ENCODE measurements at places on chromosomes 13 and 19.

DNA sequence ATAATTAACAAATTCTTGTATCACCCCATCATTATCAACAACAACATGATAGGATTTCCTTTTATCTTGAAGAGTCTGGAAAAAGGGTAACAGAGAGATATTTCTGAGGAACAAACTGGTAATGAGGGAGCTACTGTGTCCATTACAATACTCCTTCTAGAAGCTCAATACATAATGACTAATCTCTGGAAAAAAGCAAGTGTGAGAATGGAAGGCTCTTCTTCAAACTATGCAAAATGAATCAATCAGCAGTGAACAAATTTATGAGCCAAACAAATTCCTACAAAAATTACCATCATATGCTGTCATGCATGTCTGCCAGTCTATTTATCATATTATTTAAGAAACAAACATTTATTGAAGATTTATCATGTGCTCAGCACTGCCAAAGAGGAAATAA is 30.0 kb upstream of the USPL1 start:
- DNase-seq = no peak

GRCh38 chr19:40702337-40703012 is 12.0 kb upstream of the NUMBL start:
- DNase-seq = peak; percentile 60

GRCh38 chr19:57941593-57941992 is 5.9 kb downstream of the ZNF256 start:
- no peak for DNase-seq

- DNase-seq = no peak
Observed at GRCh38 chr19:42277821-42278451, 8.9 kb downstream of the CIC start.

GRCh38 chr13:25945596-25945995 is 106.2 kb downstream of the SHISA2 start:
- no peak for DNase-seq

DNA sequence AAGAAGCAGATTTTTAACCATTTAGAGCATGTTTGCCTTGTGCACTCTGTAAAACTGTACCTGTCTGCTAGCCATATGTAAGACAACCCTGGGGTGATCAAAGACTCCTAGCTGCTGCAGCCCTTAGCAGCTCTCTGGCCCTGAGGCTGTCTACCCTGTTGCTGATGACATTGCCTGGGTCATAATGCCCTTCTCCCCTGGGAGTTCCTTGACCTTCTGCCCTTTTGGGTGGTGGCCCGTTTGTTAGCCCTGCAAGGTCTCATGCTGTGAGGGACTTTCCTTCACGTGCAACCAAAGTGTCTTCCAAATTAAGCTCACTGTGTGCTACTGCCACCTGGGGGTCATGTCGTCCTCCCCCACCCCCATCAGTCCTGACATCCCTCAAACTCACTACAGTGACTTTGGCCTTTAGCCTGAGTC is 7.4 kb downstream of the GPC6 start:
- DNase-seq = peak; percentile 36

GRCh38 chr13:91797567-91797966 is 399.1 kb downstream of the GPC5 start:
- peak; percentile 1 for DNase-seq

DNA sequence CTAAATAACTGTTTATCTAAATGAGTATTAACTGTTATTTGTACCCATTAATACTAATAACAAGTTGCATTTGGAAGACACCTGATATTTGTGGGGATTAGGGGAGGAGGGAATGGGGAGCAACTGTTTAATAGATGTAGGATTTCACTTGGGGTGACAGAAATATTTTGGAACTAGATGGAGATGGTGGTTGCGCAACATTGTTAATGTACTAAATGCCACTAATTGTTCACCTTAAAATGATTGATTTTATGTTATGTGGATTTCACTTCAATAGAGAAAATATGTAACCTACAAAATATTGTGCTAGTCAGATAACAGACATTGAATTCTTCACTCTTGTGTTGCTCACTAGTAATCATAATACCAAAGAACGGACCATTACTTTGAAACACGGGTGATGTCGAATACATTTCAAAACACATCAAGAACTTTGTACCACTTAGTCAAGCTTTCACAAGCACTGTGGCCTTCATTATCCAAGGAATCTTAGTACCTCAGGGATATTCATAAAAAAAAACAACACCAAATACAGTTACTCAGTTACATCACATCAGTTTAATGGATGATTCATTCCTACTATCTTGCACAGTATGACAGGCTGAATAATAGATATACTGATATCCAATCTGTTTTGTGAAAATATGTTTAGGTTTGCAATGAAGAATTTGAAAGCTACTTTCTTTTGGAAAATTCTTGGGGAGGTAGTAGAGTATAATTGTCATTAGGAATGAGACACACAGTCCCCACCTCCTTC is 721.8 kb downstream of the PCDH9 start:
- DNase-seq = no peak

DNA sequence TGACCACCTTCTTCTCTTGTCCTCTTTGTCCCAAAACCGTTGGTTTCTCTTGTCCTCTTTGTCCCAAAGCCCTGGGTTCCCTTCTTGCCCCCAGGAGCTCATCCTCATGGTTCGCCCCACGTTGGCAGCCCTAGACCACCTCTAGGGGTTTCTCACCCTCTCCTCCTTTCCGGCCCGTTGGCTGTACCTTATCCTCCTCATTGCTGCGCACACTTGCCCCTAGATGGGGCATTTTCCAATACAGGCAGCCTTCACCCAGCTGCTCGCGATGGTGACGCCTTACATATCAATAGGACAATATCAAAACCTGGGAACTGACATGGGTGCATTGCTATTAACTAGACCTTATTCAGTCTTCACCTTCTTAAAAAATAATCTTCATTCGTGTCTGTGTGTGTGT is 86.5 kb downstream of the IPO5 start:
- no peak for DNase-seq

DNA sequence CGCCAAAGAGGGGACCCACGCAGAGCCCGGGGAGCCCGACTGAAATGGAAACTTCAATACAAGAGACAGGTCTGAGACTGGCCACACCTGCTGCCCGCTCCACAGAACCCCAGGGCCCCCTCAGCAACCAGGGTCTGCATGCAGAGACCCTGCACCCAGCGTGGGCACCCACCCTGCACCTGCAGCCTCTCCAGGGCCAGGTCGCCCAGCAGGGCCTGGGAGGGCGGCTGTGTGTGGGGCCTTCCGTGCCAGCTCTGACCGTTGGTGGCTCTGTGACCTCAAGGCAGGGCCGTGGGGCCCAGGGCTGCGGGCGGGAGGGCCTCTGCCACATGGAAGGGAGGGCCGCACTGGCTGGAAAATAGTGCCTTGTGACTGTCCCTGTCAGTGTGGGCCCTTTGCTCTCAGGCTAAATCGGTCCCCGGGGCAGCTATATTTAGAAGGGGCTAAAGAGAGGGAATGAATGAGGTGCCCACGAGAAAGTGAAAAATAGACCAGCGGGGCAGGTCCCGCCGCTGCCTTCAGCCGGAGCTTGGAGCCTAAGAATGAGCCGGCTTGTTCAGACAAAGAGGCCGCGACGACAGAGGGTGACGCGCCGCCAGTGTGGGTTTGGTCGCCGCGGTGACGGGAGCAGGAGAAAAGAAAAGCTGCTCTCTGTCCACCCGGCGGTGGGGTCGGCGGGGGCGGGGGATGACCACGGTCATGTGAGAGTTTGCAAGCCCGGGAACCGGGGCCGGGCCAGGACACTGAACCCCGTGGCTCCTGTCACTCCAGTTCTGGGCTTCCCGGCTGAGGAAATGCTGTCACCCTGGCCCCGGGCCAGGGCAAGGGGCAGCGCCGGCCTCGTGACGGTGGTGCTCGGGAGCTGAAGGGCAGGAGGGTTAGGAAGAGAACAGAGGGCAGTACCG is 70.5 kb downstream of the GADD45B start:
- no peak for DNase-seq

DNA sequence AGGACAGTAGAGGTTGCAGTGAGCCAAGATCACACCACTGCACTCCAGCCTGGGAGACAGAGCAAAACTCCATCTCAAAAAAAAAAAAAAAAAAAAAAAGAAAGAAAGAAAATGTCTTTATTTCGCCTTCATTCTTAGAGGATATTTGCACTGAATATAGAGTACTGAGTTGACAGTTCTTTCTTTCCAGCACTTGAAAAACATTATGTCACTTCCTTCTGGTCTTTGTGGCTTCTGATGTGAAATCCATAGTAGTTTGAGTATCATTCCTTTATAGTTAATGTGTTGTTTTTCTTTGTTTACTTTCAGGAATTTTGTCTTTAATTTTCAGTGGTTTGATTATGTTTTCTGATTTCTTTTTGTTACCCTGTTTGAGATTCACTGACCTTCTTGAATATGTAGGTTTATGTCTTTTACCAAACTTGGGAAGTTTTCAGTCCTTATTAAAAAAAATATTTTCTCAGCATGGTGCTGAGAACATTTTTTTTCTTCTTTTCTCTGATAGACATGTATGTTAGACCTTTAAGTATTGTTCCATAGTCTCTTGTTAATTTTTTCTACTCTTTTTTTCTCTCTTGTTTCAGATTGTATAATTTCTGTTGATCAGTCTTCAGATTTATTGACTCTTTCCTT is 50.1 kb downstream of the PCCA start:
- DNase-seq = no peak

DNA sequence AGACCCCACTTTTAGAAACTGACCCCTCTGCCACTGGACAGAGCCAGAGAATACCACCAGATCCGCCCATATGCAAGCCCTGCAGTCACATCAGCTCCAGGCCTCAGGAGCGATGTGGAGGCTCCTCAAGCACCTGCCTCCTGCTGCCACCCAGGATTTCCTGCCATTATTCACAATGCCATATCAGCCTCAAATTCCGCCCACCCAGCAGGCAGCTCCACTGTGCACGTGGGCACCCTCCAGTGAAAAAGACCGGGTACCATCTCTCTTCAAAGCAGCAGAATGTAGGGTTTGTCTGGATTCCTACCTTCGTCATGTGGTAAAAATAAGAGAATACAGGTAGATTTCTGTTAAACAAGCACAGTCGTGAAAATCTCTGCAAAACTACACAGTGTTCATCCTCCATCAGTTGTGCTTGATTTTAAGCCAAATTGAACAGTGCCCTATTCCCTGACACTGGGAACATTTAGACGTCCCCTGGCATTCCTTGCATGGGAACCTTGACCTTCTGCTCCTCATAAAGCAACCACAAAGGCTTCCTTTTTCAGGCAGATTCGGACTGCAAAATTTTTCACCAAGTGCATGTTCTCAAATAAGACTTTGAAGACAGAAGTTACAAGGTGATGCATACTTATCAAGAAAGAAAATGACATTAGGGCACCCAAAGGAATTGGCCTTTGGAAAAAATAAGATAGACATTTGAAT is 56.4 kb downstream of the FAM124A start:
- no peak for DNase-seq

GRCh38 chr13:75705908-75706307 is 69.8 kb downstream of the LMO7 start:
- DNase-seq = no peak

- DNase-seq = peak; percentile 70
Observed at GRCh38 chr13:38914070-38914469, 76.6 kb downstream of the STOML3 start.

DNA sequence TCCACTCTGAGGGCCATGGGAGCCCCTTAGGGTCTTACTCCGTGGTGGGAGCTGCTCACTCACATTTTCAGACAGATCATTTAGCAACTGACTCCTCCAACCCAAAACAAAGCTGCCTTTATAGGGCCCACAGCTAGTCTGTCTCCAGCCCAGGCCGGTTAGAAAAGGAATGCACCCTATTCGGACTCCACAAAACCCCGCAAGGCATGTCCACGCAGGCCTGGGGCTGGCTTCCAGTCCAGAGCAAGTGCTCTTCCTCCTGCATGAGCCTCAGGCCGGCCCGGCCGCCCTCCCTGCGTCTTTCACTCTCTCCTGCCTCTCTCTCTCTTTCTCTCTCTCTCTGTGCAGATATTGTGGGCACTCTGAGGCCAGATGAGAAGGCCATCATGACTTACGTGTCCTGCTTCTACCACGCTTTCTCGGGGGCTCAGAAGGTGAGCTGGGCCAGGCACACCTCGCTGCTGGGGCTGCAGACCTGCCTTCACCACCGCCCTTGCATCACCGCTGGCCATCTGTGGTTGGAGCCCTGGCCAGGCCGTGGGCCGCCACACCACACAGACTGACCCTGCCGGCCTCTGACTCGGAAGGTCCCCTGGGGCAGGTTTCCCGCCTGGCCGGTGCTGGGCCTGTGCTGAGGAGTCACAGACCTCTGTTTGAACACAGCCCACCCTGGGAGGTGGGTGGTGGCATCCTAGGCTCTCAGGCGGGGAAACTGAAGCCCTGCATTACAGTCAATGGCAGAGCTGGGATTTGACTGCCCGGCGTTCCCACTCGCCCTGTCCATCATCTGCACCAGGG is 33.1 kb downstream of the CAPN12 start:
- no peak for DNase-seq

DNA sequence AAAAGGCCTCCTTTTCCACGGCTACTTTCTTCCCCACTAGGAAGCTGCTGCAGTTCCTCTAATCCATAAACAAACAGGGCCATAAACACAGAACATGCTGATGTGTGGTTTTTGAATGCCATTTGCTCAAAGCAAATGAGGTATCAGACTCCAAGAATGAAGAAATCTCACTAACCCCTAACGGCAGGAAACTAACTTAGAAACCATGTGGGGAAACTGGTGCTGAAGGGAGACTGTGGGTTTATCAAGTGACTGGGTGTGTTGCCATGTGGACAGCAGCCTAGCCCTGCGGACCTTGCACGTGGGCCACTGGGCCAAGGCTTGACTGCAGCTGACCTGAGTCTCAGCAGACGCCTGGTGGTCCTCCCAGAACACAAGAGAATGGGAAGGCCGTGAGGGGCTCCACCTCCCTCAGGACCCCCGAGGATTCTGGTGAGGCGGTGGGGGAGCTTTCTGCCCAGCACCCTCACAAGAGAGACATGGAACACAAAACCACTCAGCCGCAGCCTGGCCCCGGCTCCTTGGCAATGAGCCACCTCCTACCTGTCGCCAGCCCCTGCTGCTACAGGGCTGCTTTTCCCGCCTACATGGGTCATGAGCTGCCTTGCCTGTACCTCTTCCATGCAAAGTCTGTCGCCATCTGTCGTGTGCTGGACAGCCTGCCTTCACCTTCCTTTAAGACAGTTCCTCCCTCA is 10.6 kb downstream of the SLC15A1 start:
- DNase-seq = no peak

- no peak for DNase-seq
Observed at GRCh38 chr13:78976696-78977095, 317.7 kb upstream of the OBI1 start.

DNA sequence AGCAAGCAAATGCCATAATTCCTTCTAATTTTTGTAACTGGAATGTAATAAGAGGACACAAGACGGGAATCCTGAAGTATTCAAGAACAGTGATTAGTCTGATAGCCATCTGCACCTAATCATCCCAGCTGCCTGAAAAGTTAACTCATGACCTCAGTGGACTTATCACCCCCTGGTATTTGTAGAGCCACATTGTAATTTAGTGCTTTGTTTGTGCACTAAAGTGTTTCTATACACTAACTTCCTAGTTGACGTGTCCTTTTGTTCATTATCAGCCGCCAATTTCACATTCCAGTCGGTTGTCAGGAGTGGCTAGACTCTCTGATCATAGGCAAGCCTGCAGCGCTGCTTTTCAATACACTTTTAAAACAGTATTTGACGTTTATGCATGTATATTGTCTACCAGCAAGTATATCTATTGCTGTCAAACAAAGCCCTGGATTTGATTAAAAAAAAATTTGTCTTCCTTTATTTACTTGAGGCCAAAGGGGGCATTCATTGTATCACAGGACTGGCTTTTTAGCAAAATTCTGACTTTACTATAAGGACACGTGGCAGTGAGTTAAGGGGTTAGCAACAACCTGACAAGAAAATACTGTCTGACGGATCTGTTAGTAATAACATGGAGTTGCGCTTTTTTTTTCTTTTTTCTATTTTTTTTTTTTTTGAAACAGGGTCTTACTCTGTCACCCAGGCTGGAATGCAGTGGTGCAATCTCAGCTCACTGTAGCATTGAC is 10.4 kb upstream of the SOX21 start:
- no peak for DNase-seq

Data from T47D (cell line).